ENCODE measurements at places on chromosomes 2 and 18.

DNA sequence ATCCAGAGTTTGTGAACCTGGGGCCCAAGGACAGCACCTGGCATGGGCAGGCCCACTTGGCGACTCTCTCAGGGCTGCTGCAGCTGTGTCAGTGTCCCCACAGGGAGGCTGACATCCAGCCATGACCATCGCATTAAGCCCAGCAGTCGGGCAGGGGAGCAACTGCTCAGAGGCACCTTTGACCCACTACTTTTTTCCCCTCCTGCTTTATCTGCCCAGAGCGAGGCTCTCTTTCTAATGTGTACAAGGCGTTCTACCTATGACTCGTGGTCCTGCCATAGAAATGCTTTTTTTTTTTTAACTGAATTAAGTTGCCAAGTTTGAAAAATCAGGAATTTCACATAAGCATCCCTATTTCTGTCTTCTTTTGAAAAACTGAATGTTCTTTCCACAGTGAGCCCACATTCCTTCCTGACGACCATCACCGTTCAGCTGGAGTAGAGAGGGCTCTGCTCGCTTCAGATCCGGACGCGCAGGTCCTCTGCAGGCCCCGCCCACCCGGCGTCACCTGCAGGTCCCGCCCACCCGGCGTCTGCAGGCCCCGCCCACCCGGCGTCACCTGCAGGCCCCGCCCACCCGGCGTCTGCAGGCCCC lies 403 bp upstream of the CLUL1 start:
- DNase-seq, result peak; percentile 22

GRCh38 chr18:77658751-77659448 lies 409.3 kb downstream of the GALR1 start:
- no peak for DNase-seq

DNA sequence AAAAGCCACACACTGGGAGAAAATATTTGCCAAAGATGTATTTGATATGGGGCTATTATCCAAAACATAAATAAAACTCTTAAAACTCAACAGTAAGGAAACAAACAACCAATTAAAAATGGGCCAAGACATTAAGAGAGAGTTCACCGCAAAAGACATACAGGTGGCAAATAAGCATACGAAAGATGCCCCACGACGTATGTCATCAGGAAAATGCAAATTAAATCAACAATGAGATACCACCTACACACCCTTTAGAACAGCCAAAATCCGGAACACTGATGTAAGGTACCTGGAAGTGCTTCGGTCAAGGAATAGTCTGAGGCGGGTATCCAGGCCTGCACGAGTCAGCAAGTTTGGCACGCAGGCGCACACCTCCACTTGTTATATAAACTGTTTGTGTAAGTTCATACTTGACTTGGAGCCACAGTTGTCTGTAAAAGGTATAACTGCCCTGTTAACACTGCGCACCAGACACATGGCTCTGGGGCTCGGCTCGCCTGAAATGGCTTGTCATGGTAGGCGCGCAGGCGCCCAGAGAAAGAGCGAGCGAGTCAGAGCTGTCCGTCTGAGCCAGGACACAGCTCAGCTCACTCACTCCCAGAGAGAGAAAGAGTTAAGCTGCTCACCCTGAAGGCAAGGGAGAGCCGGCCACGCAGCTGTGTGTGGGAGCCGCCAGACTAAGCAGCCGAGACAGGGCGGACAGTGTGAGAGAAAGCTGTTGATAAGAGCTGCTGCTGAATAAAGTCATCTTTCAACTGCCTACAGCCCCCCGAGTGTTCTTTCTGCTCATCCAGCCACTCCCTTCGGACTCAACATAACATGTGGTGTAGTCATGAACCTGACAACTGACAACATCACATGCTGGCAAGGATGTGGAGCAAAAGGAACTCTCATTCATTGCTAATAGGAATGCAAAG lies 87.3 kb downstream of the HNRNPLL start:
- peak; percentile 78 for DNase-seq

DNA sequence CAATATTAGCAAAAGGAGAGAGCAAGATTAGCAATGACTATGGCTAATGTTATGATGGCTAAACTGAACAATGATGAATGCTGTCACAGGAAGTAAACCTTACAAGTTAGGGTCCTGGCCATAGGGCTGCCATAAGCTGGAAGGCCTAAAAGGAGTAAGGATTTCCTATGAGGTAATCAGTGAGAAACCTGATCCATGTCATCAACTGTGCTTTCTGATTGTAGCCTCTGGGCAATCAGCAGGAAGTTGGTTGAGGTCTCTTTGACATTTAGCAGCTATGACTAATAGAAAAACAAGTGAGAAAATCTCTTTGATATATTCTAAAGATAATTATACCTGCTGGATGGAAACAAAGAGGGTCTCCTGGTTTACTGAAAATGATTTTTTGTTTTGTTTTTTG lies 193.0 kb downstream of the RAB3GAP1 start:
- DNase-seq, result no peak

GRCh38 chr2:41791523-41791922 lies 256.3 kb upstream of the PKDCC start:
- no peak for DNase-seq

GRCh38 chr2:201966691-201967438 lies 66.8 kb upstream of the FZD7 start:
- peak; percentile 68 for DNase-seq

- no peak for DNase-seq
Observed at GRCh38 chr2:238069021-238069709, 8.4 kb downstream of the SCLY start.

GRCh38 chr2:80086831-80087230 lies 217.7 kb downstream of the LRRTM1 start:
- no peak for DNase-seq

DNA sequence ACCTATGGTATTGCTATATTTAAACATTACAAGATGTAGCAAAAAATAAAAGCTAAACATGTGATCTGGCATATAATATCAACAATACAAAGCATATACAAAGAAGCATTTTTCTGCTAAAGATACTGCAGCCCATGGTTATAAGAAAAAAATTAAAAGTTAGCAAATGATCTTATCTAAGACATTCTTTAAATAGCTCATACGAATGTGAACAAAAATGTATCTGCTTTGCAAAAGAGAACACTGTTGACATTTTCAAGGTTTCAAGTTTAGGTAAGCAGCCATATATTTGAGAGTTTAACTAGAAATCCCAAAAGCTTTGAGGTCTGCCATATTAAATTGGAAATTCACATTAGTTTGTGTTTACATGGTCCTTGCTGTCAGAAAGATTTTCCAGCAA lies 301.0 kb upstream of the SLC39A10 start:
- DNase-seq, result no peak

- no peak for DNase-seq
Observed at GRCh38 chr2:147273106-147273505, 571.7 kb upstream of the ACVR2A start.

DNA sequence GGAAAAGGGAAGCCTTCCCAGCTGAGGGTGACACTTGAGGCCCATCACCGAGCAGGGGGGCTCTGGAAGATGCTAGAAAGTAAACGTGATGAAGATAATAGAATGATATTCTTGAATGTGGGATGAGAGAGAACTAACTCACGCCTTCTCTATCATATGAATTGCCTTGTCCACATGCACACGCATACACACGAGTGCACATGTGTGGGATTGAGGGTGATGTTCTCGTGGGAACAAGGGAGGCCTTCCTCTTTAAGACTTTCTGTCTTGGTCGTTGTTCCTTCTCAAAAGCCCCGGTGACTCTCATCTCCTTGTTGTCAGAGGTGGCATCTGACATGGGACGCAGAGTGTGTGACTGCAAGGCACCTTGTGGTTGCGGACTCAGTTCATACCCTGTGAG lies 436.9 kb downstream of the ZNF516 start:
- no peak for DNase-seq

DNA sequence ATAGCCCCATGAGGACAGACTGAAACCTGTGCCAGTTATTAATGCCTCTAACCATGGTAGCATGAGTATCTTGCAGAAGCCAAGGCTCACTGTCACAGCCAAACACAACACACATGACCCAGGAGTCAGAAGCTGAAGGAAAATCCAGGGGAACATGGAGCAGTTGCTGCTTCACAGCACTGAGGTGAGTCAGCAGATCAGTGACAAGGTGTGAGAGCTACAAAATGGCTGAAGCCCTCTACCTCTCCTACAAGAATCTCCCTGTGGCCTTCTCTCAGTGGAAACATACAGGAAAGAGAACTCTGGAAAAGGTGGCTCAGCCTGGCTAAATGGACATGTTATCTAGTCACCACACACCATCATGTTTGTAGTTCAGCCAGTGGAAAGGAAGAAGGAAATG lies 93.5 kb downstream of the NAB1 start:
- no peak for DNase-seq

GRCh38 chr2:218383892-218384519 lies 1.9 kb downstream of the SLC11A1 start:
- DNase-seq, result no peak

GRCh38 chr18:47915229-47915628 lies 15.2 kb downstream of the SMAD2 start:
- no peak for DNase-seq

DNA sequence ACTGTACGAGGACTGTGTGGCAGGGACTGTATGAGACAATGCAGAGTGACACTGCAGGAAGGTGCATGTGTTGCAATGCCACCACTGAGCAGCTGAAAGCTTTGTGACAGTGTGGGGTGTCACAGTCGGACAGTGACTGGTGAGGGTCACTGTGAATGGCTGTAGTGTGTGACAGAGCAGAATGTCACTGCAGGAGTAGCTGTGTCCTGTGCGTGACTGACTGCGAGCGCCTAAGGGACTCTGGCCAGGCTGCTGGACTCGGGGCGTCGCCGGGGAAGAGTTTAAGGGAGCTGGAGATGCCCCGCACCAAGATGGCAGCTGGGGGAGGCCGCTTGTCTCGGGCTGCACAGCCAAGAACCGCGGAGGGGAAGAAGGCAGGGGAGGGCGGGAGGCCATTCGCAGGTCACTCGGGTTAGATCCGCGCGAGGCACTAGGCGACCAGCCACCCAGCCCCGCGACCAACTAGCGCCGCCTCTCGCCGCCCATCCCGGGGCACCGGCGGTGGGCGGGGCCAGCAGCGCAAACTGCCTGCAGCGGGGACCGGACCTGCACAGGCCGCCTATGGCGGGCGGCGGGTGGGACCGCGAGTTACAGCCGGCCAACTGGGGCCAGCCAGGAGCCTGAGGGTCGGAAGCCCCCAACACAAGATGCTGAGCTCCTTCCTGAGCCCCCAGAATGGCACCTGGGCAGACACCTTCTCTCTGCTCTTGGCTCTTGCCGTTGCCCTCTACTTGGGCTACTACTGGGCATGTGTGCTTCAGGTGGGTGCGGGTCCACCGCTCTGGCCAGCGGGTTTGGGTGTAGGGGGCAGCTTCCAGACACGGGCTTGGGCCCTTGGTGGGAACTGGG lies at the start of gene ABHD1:
Gene ABHD1, plus strand, starts transcription at position 514 of the 849 bp plus-strand sequence. Its CDS starts 134 bp downstream, at position 648.
- no peak for DNase-seq

DNA sequence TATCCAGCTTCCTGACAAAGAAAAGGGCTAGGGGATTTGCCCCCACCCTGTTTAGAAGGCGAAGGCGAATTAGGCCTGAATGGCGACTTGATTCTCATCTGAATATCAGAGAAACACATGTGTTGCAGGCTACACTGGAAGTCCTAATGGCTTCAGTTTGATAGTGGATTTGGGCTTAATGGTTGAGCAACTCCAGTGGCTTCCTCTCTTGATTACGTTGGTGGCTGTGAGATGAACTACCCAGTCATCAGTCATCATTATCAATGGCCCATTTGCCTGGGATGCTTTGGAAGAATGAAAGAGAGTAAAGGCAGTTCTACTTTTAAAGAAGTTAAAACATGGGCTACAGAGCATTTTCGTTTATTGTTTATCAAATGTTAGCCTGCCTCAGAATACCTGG lies 60.9 kb upstream of the IL1R1 start:
- no peak for DNase-seq

GRCh38 chr2:100202567-100202966 lies 60.2 kb upstream of the AFF3 start:
- DNase-seq, result no peak

- no peak for DNase-seq
Observed at GRCh38 chr18:78579854-78580577, 399.6 kb upstream of the SALL3 start.

DNA sequence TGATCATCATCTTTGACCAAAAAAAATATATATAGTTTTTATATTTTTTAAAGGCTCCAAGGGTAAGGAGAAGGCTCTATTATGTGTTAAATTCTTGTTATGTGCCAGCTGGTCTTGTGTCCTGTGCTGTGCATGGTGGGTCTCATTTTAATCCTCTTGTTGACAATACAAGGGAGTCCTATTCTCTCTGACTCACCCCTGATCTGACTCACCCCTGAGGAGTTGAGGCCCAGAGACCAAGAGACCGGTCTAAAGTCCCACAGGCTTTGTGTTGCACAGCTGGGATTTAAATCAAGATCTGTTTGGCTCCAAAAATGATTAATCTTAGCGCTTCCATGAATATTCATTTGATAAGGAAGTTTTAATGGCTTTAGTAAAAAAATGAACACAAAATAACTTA lies 25.7 kb downstream of the MC2R start:
- no peak for DNase-seq

GRCh38 chr2:118097657-118098056 lies 9.4 kb downstream of the INSIG2 start:
- DNase-seq, result no peak

DNA sequence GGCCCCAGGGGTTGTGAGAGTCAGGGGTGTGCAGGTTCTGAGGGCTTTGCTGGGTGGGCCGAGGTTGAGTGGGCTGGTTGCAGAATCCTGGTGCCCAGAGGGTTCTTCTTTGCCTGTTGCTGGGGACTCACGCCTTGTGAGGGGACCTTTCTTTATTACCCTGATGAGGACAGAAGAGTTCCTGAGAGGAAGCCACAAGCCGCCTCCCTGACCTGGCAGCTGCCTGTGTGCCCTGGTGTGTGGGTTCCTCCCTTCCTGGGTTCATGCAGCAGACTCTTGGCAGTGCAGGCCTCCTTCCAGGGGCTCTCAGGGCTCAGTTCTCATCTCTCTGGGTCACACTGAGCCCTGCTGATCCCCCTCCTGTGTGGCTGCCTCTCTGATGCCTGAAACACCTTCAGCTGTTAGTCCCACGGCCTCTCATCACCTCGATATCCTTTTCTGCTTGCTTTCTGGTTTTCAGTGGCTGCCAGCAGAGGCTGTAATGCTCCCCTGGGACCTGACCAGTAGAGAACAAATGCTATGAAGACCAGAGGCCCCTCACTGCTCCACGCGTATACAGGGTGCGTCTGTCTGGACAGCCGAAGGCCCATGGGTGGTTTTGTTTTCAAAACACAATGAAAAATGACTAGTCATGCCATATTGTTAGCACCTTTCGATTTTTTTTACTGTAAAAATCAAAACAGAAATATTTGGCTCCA lies 191.3 kb downstream of the AGAP1 start:
- DNase-seq, result no peak

DNA sequence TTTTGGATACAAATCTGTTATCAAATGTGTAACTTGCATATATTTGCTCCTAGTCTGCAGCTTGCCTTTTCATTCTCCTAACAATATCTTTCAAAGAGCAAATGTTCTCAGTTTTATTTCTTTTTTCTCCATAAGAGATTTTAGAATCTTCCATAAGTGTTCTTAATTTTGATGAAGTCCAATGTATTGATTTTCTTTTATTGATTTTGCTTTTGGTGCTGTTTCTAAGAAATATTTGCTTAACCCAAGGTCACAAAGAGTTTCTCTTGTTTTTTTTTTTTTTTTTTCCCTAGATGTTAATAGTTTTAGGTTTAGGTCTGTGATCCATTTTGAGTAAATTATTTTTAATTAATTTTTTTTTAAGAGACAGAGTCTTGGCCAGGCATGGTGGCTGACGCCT lies 75.8 kb upstream of the SPRED2 start:
- DNase-seq, result no peak

All from breast epithelium (tissue), 4 donors.